Femur (tissue), 1 donor: ENCODE measurements at places on chromosomes 3 and 15.

GRCh38 chr3:128470134-128470899 is 3.6 kb upstream of the DNAJB8 start:
- DNase-seq = no peak

DNA sequence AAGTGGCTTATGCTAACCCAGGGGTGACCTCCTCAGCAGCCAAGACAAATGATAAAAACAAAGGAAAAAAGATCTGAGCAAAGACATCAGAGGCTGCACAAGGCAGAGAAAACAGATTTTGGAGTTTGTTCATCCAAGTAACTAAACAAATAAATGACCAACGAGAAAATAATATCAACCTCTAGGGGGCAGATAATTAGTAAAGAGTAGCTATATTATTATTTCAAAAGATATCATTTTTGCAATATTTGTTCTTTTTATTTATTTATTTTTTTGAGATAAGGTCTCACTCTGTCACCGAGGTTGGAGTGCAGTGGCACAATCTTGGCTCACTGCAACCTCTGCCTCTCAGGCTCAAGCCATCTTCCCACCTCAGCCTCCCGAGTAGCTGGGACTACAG is 101.8 kb downstream of the PCCB start:
- DNase-seq = no peak

GRCh38 chr3:77718311-77718710 is 678.4 kb downstream of the ROBO2 start:
- no peak for DNase-seq

GRCh38 chr3:119858957-119859356 is 77.1 kb downstream of the NR1I2 start:
- DNase-seq = no peak

DNA sequence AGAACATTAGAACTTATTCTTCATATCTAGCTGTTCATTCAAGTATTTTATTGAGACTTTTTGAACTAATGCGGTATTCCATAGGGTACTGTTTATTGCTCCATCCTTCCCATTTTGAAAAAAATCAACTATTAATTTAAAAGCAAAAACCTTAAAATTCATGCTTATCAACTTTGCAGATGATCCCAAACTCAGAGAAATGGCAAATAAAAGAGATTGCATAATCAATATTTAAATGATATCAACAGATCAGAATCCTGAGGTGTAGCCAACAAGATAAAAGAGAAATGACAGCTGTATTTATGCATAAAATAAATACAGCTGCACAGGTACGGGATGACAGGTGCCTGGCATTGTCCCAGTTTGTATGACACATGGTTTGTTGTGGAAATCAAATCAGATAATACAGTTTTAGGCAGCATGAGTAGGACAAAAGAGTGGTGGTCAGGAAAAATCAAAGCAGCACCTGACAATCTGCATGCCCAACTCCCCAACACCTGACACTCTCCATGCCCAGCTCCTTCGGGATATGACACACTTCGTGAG is 42.4 kb upstream of the CMTM8 start:
- DNase-seq = no peak

DNA sequence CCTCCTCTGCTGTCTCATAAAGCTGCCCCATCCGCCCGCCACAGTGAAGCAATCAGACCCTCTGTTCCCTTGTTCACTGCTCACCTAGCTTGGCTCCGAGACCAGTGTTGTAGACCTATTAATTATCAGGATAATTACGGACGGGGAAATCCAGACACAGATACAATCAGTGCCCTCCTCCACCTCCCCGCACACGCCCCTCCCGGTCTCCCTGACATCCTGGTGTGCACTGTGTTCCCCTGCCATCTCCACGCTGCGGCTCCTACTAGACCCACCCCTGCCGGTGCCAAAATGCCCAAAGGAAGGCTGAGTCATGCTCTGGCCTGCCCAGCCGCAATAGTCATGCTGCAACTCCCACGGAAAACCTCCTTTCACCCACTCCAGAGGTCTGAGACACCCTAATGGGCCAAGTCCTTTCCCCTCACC is 277.3 kb upstream of the TLE3 start:
- no peak for DNase-seq

DNA sequence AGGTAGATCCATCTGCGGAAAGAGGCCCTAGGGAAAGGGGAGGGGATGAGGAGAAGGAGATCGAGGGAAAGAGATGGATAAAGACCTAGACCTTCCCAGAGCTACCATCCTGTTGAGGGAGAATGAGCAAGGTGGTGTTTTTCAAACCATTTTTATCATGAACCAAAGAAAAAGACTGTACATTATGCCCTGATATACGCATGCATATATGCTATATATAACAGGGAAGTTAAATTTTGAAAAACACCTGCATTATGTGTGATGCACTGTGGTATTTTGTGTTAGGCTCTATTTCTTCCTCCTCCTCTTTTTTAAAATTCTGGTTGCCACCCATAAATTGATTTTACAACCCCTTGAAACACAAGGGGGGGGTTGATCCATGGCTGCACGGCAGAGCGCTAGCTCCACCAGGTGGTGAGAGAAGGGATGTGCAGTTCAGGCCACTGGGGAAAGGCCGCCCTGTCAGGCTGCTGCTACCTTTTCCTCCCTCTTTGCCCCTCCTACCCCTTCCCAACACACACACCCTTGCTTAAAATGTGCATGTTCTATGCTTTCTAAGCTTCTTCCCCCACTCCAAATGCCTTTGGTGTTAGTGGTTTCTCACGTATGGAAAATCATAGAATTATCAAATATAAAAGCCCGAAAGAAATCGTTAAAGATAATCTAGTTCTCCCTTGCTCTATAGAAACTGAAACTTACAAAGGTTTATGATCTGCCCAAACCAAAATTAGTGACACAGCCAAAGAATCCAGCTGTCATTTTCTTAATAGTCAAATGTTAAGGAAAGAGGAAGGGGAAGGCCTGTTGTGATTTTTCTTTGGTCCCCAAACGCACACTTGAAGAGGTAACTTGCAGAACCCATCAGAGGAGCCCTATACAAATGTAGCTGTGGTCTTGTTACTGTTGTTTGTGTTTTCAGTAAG is 262.0 kb upstream of the UMPS start:
- DNase-seq = peak; percentile 56
